Stimulated activated CD8-positive, alpha-beta memory T cell treated with anti-CD3 and anti-CD28 coated beads, Interleukin-12 subunit alpha, Interleukin-12 subunit beta, amount 100 ng/mL, for 1 hour (primary cell): ENCODE measurements at places on chromosomes 2 and 18.

DNA sequence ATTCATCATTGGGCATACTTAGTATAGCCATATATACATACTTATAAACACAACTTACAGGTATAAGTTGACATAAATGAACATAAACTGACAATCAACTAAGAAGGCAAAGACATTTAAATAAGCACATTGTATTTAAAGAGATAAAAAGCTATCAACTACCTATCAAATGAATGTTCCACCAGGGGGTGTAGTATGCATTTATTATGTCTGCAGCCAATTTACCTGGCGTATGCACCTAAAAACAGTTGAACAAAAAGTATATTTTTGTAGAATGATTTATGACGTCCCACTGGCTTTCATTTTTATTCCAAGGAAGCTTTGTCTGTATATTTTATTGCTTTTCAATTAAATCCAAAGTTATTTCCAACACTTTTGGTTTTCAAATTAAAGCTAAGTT, 323.5 kb downstream of the AFF3 start:
- DNase-seq = no peak

- no peak for DNase-seq
Observed at GRCh38 chr2:227411990-227412350, 24.2 kb upstream of the SCYGR1 start.

DNA sequence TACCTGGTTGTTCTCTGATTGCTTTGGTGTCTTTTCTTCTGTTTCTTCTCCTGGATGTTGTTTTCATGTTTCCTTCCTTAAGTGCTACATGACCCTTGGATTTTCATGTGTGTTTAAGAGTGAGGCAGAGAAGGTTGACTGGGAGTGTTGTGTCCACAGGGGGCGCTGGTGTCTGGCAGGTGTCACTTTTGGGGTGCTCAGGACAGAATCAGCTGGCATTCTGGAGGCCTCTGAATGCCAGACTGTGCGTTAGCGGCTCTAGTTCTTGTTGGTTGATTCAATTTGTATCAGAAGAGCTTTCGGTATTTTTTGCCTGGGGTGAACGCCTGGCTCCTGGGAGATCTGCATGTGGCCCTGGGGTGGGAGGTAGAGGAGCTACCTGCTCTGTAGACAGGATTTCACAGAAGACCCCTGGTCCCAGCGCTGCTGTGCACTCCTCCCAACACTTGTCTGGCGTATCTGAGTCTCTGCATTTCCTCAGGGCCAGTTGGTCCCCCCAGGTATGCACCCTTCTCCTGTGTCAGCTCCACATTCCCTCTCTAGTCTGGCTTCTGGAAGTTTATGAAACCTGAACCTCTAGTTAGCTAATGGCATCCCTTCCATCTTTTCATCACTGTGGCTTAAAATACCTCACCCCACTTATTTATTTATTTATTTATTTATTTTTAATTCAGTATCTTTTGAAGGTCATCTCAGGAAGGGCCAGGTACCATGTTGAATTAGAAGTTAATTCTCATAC, 1.1 kb downstream of the GREB1 start:
- DNase-seq = no peak

GRCh38 chr2:33158482-33159003, 211.8 kb downstream of the LTBP1 start:
- no peak for DNase-seq

- no peak for DNase-seq
Observed at GRCh38 chr18:58952858-58953257, 88.2 kb downstream of the ZNF532 start.

DNA sequence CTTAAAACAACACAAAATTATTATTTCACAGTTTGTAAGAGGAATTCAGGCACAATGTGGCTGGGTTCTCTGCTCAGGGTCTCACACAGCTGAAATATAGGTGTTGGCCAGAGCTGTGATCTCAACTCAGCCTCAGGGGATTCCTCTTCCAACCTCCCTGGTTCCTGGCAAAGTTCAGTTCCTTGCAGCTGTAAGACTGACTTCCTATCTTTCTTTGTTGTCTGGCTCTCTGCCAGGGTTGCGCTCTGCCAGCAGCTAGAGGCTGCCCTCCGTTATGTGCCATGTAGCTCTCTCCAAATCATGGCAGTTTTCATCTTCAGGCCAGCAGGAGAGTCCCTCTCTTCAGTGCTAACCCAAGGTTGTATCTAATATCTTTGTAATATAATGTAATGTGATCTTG, 272.5 kb upstream of the KCNJ3 start:
- DNase-seq = no peak

- DNase-seq = no peak
Observed at GRCh38 chr2:203328760-203329540, 756 bp downstream of the ABI2 start.

DNA sequence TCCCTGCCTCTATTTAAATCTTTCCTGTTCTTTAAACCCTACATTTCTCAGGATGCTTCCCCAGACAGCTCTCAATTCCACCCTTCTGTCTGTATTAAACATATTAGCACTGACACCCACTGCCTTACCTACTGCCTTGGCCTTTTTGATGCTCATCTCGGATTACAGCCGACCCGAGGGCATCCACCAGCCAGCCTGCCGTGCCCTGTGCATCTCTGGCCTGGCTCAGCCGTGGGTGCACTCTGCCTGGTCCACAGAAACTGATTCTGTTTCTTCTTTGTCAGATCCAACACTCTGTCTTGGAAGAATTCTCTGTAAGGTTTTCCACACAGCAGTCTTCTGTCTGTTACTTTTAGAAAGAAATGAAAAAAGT, 27.2 kb downstream of the TANC1 start:
- DNase-seq = no peak

DNA sequence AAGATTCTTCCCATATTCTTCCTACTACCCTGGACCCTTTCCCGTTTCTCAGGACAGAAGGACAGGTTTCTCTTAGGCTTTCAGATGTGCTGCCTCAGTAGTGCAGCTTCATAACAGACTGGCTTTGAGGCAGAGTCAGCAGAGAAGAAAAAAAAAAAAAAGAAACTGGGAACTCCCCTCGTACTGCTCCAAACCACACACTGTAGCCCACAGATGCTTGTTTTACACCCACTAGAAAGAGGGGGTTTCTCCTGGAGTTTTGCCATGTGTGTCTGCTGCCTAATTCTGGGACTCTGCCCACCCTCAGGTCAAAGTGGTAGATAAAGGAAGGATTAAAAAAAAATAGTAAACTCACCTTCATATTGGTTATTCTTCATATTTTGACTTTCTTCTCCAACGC, 95.9 kb downstream of the NCOA1 start:
- DNase-seq = no peak

DNA sequence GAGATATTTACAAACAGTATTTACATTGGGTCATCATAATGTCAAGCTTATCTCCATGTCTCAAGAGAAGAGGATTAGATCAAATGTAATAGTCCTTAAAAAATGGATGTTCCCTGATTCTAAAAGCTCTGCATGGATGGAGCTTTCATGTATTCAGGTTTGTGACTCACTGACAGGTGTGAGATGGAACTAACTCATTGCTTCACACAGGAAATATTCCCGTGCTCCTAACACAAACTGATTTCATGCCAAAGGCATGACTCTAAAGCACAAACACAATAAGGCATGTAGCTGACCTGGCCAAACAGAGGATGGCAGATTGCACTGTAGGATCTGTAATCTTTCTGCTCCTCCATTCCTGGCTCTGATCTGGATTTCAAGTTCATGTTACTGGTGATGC, 110.0 kb downstream of the ALK start:
- no peak for DNase-seq

DNA sequence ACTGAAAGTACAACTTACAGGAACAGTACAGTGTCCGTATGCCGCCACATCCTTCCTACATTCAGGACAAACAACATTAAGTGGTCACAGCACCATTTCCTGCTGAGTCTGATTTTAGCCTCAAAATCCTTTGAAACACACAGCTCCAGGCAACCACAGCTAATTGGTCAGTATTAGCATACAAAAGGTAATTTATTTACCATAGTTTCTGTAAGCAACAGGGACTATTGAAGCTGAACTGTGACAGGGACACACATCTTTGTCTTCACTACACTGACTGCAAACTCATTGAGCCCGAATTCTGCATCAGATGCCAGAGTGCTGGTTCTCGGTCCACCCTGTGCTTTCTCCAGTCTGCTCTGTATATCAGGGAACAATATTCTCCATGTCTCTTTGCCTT, 151.8 kb downstream of the ST6GAL2 start:
- DNase-seq = no peak

DNA sequence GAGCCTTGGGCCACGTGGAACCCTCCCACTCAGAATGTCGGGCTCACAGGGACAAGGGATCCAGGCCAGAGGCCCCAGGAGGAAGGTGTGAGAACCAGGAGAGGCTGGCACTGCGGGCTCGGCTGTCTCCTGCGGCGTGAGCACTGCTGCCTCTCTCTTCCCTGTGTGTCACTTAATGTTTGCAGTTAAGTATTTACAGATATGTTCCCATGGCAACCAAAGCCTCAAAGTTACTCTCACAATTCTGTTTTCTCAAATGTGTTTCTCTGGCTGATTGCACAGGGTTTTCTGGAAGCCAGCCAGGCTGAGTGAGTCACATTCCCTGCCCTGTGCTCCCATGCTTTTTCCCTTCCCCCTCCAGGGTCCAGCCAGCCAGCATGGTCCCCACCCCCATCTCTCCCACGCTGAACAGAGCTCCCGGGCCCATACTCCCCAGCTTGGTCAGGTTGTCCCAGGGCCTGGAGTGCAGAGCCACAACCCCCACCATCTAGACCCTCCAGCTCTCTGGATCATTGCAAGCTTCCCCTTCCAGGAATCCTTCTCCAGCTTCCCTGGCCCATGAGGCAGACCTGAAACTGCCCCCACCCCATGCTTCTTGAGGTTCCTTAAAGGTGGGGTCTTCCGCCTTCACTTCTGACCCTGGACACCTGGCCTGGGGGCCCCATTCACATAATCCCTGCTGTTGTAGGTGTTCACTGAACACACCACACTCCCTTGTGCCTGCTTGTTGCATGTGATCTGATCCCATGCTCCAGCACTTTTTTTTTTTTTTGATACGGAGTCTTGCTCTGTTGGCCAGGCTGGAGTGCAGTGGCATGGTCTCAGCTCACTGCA, 265.9 kb downstream of the CELF4 start:
- no peak for DNase-seq

DNA sequence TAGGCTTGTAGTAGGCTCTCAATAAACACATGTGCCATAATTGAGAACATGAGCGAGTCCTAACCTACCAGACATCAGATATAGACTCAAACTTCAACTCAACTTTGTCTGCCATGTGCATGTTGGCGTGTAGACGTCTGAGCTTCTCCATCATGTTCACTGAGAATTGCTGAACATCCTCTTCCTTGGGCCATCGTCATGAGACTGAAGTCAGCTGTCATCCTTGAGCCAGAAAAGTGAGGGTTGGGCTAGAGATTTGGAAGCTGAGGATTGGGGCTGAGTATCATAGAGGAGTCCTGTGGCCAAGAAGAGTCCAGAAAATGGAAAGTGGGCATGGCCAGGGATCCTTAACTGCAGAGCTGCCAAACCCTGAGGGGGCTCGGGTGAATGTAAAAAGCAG, 7.8 kb upstream of the EFR3B start:
- no peak for DNase-seq

- peak; percentile 54 for DNase-seq
Observed at GRCh38 chr2:85266146-85267041, 61.4 kb downstream of the TGOLN2 start.

DNA sequence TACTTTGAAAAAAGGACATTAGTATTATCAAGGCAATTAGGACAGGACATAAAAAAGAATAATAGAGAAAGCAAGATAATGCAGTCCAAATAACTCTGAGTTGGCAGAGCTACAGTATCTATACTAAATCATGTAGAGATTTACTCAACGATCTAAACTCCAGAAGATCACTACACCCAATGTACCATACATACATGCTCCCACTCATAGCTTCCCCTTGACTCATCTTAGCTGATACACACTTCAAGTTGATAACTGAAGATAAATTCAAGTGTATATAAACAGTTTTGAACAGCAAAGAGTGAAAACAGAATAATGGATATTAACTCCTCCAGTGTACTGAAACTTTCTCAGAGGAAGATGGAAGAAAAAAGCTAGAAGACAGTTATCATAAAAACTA, 78.5 kb downstream of the SESTD1 start:
- no peak for DNase-seq
